ENCODE measurements at places on chromosomes 12 and 14. TPM values are rescaled to one million over a fixed set of nuclear protein-coding genes. Genes with fewer than 3 reads are reported as not detected.

DNA sequence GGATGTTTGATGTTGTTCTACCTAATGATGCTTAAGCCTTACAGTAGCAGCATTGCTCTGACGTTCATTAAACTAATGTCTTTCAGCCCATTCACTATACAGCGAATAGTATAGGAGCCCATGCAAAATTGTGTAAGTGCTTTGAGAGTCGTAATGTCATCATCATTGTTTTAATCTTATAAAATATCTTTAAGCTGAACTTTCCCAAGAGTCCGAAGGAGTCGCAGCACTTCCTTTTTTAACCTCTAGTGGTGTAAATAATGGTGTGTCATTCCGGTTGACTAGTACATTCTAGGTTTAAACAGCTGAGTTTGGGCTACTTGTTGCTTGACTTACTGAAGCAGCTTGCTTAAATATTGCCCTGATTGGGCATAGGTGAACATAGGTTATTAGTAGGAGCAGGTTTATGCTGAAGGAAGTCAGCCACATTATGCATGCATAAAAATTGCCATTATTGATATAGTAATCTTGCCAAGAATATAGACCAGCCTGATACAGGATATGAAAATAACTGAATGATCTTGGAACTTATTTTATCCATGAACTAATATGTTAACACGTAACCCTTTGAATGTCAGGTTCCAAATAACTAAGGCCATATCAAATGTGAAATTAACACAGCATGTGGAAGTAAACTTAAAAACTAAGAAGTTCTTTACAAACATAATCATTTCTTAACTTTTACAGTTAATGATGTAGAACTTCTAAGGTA is 2.6 kb downstream of the WNK1 start:
- H3K36me3 ChIP-seq, result peaks cover 9% of the 10 kb centered on the region
- peaks cover 26% of the 10 kb centered on the region for H3K4me1 ChIP-seq
- peak overlapping the region; percentile 97 for H3K4me3 ChIP-seq
- H3K27ac ChIP-seq, result no peak overlapping the region

GRCh38 chr12:10941369-10941768 is 2.3 kb upstream of the TAS2R14 start:
- H3K4me3 ChIP-seq, result no peak overlapping the region

GRCh38 chr12:44217146-44217883 is 381.4 kb downstream of the TMEM117 start:
- no peaks in the 10 kb centered on the region for H3K4me1 ChIP-seq
- DNase-seq, result no peak
- no peak overlapping the region for H3K4me3 ChIP-seq
- no peaks in the 10 kb centered on the region for H3K27me3 ChIP-seq
- no peak overlapping the region for H3K27ac ChIP-seq
- no peaks in the 10 kb centered on the region for H3K36me3 ChIP-seq

DNA sequence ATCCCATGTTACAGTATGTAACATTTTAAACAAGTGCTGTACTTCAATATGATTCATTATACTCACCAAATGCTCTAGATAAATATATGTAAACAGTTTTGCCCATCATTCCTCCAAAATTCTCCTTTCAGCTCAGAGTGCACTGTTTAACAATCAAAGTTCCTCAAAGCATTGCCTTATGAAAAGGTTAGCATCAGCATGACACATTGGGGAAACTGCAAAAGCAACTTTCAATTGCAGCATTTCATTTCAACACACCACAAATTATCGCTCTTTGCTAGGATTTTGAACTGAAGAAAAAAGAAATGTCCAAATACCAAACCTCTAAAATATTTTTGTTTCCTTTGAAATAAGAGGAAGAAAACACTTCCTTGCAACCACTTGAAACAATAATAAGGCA is 413.2 kb downstream of the FLRT2 start:
- H3K4me3 ChIP-seq, result no peak overlapping the region
- no peak overlapping the region for H3K27ac ChIP-seq
- DNase-seq, result no peak
- peaks cover 7% of the 10 kb centered on the region for H3K4me1 ChIP-seq
- H3K27me3 ChIP-seq, result peaks cover 2% of the 10 kb centered on the region

DNA sequence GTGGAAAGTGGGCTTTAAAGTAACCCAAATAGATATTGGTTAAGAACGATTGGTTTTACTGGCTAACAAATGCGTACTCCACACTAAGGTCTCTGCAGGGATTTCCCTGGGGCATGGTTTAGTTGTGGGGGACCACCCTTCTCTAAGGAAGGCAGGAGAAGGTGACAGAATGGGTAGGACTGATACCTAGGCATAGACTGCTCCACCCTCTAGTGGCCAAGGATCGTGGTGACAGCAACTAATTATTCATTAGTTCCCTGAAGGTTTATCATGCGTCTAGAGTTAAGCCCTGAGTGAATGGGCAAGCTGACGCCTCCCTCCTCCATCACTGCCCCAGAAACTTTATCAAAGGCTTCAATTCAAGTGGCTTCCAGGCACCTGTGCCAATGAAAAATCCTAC is 9.1 kb downstream of the FAM181A start:
- no peak overlapping the region for H3K27ac ChIP-seq
- DNase-seq, result no peak
- H3K36me3 ChIP-seq, result no peaks in the 10 kb centered on the region
- H3K4me1 ChIP-seq, result no peaks in the 10 kb centered on the region

Gene TSHR
- total RNA-seq, result not detected

Gene AGAP2
- 27.0 TPM for total RNA-seq
